Stimulated activated CD8-positive, alpha-beta memory T cell treated with anti-CD3 and anti-CD28 coated beads, Interleukin-15, amount 100 ng/mL, for 48 hours (primary cell): ENCODE measurements at places on chromosomes 4 and X.
A peak's percentile ranks its signal among the peaks of the same experiment; 100 is the strongest.

GRCh38 chrX:2690856-2691542 is at the start of gene CD99:
CD99 (plus strand) TSS chrX:2691295; CDS start chrX:2691361, 66 bp downstream.
- DNase-seq = peak; percentile 79

DNA sequence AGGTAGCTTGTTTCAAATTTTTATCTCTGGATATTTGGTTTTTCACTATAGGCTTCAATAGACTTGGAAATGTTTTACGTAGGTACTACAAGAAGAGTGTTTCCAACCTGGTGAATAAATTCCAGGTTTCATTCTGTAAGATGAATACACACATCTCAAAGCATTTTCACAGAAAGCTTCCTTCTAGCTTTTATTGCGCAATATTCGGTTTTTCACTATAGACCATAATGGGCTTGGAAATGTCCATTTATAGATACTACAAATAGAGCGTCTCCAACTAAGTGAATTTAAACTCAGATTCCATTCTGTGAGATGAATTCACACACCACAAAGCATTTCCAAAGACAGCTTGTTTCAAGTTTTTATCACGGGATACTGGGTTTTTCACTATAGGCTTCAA is 857.7 kb upstream of the HS3ST1 start:
- no peak for DNase-seq

DNA sequence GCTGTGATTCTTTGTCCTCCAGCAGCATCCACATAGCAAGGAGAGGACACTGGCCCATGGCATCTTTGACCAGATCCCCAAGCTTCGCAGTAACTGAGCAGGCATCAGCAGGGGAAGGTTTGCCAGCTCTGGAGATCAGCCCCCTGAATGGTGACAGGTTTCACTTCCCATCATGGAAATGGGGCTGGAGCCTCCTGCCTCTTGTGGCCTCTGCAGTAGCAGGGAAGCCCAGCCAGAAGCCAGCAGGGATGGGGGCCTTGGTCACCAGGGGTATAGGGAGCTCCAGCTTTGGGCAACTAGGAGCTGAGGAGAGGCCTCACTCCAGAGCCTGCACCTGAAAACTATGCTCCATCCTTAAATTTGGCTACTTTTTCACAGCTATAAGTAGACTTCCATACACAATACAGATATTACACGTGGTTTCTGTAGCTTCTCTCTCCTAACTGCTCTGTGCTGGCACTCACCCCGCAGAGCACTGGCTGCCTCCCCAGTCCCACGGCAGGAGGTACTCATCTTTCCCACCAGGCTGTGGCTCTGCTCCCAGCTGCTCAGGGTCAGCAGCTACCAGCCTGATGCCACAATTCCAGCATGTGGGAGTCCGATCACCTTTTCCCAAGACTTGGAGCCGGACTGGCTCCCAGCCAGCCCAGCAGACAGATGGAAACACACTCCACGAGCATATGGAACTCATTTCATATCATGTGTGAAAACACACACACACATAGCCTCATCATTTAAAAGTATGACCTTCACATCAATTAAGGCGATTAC is 2.8 kb downstream of the TMEM271 start:
- no peak for DNase-seq

DNA sequence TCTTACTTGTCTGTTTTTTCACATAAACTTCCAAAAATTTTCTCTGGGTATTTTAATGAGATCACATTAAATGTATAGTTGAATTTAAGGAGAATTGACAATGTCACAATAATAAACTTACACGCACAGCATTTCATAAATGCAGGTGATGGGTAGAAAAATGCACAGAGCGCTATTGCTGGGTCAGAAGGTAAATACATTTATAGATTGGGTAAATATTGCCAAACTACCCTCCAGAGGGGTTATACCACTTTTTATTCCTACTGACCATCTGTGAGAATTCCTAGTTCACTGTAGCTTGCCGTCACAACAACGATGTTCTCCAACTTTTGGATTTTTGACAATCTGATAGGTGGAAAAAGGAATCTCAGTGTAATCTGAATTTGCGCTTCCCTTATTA is 34.6 kb downstream of the ANXA5 start:
- DNase-seq = no peak

DNA sequence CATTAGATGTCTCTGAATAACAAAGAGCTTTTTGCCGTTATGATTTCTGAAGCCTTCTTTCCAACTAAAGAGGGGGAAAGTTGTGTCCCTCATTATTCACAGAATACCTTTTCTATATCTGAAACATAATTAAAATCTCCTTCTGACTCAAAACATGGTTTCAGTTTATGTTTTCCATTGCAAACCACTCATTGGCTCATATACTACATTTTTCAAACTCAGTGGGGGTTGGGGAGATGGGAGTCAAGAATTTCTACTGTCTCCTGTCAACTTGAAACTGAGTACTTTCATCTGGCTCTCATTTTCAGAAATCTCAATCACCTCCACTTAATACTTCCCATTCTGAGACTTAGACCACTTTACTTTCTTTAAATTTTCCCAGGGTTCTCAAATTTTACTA is 1839.5 kb upstream of the PCDH10 start:
- DNase-seq = no peak

DNA sequence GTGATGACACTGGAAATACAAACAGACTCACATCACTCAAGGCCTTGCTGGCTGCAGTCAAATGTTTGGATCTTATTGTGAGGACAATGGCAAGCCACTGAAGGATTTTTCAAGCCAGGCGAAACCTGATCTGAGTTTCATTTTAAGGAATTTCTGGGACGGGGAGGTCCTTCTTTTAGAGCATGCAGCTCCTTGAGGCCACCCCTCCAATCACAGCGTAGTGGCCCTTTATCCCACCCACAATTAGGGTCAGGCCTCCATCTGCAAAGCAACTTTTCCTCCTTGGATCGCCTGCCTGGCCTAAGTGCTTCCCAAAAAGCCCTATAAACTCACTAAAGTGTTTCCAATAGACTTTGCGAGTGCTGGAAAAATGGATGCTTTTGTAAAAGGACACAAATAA is 115.5 kb downstream of the EFHC2 start:
- no peak for DNase-seq

DNA sequence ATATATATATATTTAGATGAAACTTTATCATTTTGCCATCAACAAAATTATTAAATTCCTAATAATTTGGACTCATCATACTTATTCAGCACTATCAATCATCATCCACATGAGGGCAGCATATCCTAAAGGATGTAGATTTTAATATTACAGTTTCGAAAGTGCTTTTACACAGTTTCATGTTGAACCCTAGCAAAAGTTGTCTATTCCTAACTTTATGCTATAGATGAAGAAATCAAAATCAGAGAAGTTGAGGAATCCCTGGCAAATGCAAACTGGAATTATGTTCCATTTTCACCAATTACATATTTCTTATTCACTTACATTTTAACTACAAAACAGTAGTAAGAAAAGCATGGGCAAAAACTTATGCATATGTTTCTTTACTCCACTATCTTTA is 36.6 kb upstream of the UGT2A1 start:
- no peak for DNase-seq

DNA sequence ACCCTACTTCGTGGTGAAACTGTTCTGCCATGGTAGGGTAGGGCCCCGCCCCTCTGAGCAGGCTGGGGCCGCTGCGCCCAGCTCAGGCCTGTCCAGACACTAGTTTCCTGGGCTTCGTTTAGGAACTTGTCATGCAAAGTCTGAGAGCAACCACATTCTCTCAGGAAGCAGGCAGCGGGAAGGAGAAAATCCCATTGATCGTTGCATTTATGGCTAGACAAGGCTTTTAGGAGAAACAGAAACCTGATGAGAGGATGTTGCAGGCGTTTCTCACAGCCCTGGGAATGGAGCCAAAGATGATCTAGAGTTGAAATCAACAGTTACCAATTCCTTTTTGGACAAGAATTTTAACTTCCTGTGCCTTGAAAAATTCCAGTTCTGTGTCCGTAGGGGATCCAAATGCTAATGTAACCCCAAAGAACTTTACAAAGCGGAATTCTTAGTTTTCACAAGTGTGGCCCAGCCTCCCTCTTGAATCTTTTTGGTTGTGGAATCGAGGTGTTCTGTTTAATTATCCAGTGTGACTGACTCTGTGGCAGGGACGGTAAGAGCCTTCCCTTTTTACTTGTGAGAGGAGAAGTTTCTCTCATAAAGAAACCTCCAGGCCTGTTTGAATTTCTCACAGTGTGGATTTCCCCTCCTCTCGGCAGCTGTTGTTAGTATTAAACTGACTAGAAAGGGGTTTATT is 4.5 kb upstream of the CXCL9 start:
- no peak for DNase-seq

DNA sequence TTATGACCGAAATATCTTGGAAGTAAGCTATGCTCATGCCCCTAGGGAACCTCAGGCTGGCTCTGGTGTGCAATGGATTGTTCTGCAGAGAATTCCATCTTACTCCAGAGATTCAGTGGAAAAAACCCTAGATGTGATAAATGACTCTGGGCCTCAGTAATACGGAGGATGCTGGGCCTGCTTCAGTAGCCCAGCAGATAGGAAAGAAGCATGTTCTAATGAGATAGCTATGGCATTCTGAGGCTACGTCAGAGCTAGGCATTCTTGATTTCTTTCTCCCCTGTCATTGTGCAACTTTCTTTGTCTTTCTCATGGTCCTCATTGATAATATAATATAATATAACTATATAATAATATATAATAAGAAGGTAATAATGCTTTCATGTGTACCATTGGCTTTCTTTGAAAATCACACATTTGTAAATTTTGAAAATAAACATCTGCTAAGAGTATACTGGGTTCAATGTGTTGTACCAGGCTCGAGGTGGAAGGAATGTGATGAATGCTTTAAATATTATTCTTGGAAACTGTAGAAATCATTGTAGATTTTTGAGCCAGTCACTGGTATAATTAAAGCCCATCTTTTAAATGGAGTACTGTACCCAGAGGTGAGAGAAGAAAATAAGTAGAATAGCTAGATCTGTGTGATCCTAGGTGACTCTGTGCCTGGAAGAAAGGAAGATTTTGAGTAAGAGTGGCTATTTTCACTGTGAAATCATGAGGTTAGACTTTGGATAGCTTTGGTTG is 152.0 kb downstream of the IL15 start:
- DNase-seq = no peak

DNA sequence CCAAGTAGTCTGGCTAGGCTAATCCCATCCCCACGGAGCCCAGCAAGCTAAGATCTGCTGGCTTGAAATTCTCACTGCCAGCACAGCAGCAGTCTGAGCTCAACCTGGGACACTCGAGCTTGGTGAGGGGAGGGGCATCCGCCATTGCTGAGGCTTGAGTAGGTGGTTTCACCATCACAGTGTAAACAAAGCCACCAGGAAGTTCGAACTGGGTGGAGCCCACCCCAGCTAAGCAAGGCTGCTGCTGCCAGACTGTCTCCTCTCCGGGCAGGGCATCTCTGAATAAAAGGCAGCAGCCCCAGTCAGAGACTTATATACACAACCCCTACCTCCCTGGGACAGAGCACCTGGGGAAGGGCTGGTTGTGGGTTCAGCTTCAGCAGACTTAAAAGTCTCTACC is 639.6 kb downstream of the IQCM start:
- no peak for DNase-seq

DNA sequence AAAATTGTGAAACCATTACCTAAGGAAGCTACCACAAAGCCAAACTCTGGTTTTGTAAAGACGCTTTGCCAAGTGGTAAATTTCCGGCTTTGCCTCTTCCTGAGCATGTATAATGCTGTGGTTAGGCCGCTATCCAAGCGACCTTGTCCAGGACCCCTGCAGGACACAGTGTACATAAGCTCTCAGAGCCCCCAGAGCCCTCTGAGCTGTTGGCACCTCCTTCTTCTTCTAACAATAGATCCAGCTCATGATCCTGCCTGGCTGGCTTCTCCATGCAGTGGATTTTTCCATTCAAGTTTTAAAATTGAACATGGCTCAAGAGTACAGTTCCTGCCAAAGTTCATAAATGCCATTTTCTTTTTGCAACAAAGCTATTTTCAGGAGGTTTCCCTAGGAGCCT is 326.7 kb downstream of the MAPK10 start:
- no peak for DNase-seq

GRCh38 chr4:23763559-23763958 is 126.3 kb downstream of the PPARGC1A start:
- DNase-seq = no peak

DNA sequence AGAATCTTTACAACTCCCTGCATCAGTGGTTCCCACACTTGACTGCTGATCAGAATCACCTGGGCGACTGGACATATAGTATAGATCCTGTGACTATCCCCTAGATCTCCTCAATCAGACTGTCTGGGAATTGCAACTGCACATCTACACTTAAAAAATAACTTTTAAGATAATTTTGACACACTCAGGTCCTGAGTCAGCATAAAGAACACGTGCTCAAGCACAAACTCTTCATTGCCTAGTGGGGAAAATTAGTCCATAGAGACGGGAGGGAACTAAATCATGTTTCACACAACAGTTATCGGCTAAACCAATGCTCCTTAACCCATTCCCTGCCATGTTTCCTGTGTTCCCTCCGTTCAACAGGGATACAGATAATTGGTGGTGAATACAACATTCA is 243.5 kb upstream of the FGF13 start:
- no peak for DNase-seq

GRCh38 chr4:165384598-165384997 is 5.8 kb downstream of the CPE start:
- DNase-seq = no peak

- no peak for DNase-seq
Measured at GRCh38 chr4:531076-531475, 32.1 kb downstream of the PIGG start.

DNA sequence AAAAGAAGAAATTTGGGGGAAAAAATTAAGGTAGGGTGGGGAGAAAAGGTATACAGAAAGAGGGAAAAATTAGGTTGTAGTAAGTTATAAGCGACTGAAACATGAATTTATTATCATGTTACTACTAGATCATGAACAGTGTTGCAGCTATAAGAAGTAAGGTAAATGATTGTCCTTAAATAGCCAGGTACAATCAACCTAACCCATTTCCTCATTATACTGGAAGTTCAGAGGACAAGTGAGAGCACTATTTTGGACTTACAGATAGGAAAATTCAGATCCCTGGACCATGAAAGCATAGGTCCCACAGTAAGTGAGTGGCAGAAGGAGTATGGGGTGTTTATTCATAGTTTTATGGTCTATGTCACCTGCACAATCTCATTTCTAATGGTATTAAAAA is 23.5 kb downstream of the PIR start:
- no peak for DNase-seq

DNA sequence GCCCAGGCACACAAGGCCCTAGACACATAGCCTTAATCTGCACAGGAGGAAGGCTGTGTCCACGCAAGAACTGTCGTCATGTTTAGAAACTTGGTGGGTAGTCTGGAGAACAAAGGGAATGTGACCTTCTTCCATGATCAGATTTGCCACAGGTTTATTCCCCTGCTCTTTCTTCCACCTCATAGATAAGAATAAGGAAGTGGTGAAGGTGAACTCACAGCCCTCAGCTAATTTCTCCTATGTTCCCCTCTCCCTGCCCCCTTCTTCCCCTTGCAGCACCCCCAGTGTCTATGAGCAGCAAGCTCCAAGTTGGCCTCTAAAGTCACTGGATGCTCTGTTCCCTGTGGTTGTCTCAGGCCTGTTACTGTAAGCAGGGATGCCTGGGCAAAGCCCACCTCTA is 39.8 kb upstream of the LAS1L start:
- DNase-seq = no peak

DNA sequence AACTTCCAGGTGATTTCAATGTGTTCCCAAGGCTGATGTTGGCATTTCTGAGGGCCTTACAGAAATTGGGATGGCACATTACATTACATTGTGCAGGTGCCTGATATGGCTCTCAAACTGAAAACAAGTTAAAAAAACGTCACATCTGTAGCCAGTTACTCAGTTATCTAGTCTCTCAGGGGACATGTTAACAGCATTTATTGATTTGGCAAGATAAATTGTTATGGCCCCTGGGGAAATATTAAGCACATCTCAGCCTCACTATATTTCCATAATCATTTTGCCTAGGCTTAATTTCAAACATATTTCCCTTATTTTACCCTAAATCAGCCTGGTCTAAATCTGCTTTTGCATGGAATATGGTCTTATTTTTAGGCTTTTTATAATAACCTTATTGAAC is 290.0 kb downstream of the IL15 start:
- DNase-seq = no peak
